NCI-H69 (cell line): ENCODE measurements at places on chromosomes 4 and X.
A peak's percentile ranks its signal among the peaks of the same experiment; 100 is the strongest.

DNA sequence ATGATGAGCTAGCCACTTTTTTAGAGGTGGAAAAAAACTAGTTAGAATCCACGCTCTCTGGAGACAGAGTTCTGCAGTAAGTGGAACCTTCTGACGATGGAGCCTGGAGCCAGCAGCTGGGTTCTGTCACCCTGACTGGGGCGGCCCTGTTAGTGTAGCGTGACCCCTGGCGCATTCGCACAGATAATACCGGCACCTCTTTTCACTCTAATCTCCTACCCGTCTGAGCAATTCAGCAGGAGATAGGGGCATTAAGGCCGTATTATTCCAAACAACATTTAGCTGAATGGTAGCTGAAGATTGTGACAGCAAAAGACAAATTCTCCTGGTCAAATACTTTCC, 292.6 kb downstream of the FBXO8 start:
- no peak for DNase-seq

DNA sequence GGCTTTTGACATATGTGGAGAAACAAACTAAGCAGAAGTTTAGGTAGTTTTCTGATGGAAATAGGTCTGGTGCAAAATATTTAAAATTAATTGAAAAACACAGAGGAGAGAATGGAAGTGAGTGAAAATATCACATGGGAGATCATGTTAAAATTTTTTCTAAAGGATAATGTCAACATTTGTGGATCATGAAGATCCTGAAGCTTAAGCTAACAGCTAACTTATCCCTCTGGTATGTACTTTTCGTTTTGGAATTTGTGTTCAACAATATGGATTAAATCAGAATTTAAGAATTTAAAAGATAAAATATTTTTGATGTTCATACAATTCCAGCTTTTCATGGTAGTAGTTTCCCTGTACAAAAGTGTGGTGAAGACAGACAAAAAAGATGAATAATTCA, 572.8 kb upstream of the FAM241A start:
- DNase-seq = no peak

DNA sequence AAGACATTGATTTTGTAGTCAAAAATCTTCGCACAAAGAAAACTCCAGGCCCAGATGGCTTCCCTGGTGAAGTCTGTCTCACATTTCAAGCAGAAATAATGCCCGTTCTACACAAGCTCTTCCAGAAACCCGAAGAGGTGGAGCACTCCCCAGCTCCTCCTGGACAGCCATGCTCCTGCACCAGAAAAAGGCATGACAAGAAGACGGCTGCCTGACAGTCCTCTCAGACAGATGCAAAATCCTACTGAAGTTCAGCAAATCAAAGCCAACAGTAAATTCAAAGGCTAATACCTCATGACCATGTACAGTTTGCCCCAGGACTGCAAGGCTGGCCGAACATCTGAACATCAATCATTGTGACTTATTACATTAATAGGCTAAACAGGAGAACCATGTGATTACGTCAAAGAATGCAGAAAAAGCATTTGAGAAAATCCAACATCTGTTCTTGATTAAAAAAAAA, 30.8 kb upstream of the MXD4 start:
- DNase-seq = no peak

- peak; percentile 82 for DNase-seq
These were observed 25.6 kb upstream of the CRMP1 start for GRCh38 chr4:5918331-5918985.

DNA sequence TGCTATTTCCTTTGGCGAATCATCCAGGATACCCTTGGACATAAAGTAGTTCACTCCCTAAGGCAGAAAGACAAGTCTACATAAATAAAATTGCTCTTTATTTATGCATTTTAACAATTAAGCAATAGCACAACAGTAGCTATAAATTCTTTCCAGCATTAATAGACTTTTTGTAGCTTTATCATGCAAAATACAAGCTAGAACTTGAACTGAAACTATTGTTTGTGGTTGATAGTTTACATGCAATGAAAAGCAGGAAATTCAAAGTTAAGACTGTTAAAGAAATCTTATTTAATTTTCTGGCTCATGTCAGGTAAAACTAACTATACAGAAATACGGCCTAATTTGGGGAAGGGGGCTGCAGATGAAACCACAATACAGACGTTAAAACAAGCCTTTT, 42.3 kb downstream of the FBXO8 start:
- DNase-seq = no peak

DNA sequence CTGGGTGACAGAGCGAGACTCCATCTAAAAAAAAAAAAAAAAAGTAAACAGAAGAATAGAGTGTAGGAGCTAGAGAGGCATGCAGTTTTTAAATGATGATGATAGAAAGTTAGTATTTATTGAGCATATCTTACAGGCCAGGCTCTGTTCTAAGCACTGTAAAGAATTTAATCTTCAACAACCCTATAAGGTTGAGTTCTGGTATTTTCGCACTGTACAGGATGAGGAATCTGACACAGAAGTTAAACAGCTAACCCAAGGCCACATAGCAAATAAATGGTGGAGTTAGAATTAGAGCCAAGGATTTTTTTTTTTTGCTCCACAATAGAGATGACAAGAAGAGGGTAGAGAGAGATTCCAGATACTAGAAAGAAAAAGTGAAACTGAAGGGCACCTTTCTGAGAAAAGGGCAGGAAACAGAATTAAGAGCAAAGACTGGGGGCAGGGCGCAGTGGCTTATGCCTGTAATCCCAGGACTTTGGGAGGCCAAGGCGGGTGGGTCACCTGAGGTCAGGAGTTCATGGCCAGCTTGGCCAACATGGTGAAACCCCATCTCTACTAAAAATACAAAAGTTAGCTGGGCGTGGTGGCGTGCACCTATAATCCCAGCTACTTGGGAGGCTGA, 56.1 kb downstream of the KLHL5 start:
- DNase-seq = no peak

DNA sequence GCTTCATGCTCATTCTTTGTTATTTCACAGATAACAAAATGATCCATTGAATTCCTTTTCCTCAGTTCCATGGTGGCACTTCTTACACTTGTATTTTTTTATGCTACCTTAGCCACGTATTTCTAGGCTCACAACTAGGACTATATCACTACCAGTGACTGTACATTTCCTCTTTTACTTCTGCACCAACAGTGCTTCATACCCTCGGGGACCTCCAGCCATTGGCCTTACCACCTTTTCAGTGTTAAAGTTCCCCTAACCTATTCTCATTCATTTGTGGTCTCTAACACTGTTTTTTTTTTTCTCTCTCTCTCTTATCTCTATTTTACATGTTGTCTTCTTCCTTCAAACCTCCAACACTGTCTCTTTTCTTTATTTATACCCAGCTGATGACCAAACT, 315.9 kb downstream of the ANK2 start:
- no peak for DNase-seq

DNA sequence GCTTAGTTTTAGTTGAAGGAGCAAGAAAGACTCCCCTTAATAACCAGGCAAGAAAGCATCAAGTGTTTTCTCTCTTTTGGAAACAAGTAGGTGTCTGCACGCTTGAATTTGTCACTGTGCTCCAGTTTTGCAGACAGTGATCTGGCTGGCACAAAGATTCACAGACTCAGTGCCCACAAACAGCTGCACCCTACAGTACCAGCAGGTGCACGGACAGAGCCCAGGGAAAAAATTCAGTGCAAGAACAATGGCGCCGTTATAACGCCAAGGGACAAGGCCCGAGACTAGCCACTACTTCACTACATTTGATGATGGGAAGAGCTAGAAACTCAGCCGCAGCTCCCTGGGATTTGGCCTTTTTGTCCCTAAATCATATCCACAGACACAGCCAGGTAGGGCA, 56.0 kb downstream of the ZNF827 start:
- DNase-seq = no peak

- DNase-seq = no peak
These were observed 230.4 kb downstream of the EDA2R start for GRCh38 chrX:66408507-66408906.

DNA sequence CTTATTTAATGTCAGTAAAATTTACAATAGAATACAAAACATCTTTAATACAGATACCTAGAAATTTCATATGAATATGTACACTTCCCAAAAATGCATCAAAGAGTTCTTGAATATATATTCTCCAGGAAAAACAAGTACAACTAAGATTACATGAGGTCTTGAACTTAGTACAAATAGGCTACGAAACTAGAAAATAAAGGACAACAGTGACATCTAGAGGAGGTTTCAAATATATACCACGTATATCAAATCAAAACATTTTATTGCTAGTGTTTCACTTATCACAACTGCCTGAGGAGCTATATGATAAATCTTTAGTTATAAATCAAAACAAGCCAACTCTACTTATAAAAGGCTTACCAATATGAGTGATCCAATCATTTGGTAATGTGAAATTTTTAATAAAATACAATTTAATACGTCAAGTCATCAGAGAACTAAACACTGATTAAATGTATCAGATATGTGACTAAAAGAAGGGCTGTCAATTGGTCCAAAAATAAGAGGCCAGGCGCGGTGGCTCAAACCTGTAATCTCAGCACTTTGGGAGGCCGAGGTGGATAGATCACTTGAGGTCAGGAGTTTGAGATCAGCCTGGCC, 36.6 kb downstream of the ANAPC10 start:
- peak; percentile 41 for DNase-seq

DNA sequence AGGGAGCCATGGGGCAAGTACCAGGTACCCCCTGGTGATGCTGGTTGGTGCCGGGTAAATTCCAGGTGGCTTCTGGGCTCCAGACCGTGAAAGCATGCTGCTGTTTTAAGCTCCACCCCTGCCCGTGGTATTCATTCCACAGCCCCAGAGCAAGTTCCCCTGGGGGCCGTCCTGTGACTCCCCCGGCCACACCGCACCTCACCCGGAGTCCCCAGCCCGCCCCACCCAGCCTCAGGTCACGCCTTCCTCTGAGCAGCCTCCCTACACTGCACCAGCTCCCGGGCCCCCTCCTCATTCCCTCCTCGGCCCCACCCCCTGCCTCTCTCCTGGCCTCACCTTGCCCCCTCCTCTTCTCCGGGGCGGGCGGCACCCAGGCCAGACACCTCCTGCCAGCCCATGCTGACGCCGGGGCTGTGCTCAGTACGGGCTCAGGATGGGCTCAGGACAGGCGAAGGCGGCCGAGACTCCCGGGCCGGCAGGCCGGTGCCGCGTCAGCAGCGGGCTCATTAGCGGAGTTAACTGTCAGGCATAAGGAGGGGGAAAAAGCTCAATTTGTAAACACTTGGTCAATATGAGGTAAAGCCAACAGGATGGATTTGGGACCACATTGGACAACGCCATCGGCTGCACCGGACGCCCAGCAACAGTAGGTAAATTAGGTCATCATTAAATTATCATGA, 127.4 kb downstream of the FAM53A start:
- no peak for DNase-seq

GRCh38 chrX:356385-357034, 30.2 kb downstream of the PPP2R3B start:
- no peak for DNase-seq

DNA sequence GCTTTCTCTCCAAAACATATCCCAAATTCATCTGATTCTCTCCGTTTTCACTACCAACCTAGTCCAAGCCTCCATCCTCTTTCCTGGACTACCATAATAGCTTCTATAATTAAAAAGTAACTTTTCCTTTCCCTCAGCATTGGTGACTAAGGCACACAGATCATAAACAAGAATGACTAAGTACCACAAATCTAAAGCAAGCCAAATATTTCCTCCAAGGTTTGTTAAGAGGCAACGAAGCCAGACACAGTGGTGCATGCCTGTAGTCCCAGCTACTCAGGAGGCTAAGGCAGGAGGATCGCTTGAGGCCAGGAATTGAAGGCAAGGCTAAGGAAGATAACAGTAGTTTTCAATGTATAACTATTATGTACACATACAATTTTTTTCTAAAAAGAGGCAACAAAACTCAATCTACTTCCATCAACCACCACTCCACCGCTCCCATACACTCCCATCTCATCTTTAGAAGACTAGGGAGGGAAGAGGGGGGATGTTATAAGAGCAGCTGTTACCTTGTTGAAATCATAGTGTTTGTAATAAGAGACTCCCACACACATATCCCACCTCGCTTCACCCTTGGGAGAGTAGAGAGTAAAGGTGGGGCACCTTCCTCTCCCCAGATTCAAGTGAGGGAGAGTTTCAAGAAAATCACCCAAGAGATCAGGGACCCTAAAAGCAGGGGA, 4.2 kb upstream of the JCHAIN start:
- no peak for DNase-seq

DNA sequence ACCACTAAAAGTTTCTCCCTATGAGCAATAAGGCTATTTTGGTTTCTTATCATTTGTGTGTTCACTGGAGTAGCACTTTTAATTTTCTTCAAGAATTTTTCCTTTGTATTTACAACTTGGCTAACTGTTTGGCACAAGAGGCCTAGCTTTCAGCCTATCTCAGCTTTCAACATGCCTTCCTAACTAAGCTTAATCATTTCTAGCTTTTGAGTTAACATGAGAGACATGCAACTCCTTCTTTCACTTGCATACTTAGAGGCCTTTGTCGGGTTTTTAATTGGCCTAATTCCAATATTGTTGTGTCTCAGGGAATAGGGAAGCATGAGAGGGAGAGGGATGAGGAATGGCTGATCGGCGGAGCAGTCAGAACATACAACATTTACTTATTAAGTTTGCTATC, 349.8 kb downstream of the OPHN1 start:
- DNase-seq = no peak

DNA sequence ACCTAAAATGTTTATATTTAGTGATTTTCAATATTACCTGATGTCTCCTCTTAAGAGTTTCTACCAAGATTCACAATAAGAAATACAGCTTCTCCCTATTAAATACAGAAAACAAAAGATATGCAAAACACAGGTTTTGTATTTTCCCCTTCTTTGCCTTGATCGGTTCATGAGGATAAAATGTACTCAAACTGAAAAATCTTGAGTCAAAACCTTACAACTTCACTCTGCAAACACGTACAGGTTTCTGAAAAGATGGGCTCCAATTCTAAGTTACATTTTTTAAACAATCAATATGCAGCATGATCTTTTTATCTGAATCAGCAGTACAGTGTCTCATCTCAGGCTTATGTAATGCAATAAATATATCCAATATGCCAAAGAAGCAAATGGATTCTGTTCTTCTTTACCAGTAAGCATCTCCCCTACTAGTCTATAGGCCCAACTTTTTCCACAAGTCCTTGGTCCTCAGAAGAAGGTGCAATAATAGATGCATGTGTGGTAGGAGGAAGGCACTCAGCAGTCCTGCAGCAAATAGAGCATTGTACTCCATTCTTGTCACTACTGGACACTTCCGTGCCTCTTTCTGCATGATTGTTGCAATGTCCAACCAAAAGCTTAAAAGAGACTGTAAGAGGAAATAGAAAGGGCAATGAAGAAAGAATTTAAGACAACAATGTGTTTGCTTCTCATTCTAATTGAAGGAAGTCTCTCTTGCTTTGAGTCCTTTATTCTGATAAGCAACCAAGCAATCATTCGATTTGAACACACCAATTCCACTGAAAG, 3.2 kb downstream of the MAPK10 start:
- no peak for DNase-seq
